ENCODE measurements at places on chromosomes 7 and 10.

DNA sequence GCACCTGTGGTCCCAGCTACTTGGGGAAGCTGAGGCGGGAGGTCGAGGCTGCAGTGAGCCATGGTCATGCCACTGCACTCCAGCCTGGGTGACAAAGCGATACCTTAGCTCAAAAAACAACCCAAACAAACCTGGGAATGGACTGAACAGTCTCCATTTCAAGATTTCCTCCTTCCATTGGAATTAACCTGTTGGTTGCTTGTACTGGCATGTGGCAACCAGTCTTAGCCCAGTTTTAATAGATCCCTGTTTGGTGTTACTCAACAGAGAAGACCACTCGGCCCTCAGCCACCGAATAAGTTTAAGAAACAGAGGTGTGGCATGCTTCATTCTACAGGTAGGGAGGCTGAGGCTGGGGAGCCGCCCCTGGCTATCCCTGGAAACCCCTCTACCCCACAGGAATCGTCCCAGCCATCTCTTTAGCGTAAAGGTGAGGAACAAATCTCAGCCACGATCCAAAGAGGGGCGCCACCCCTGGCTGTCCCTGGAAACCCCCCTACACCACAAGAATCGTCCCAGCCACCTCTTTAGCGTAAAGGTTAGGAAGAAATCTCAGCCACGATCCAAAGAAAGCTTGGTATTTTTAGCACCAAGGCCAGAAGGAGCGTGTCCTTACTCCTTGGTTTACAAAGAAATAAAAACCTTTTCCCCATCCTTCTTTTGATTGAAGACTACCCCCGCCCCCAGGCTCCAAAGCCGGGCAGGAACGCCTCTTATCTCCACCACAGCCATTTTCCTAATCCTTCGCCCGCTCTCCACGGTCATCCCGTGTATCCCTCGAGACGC lies 861 bp upstream of the TSPAN14 start:
- DNase-seq: peak; percentile 78

DNA sequence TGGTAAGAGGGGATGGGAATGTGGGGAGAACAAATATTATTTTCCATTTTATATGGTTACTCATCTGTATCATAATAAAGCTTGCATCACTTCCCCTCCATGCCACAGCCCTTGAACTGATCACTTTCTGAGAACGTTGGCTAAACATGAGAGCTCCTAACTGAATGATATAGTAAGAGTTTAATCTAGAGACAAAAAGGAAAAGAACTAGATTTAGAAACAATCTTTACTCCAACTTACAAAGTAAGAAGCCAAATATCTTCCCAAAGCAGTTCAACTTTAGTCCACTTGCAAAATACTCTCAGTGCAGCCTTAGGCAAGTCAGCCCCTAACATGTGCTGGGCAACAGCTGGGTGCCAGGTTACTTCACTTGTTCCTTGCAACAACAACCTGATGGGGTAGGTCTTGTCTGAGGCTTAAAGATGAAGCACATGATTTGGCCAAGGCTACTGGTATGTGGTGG lies 20.3 kb downstream of the SMURF1 start:
- DNase-seq: peak; percentile 14

GRCh38 chr7:52917982-52918578 lies 117.4 kb upstream of the POM121L12 start:
- no peak for DNase-seq

DNA sequence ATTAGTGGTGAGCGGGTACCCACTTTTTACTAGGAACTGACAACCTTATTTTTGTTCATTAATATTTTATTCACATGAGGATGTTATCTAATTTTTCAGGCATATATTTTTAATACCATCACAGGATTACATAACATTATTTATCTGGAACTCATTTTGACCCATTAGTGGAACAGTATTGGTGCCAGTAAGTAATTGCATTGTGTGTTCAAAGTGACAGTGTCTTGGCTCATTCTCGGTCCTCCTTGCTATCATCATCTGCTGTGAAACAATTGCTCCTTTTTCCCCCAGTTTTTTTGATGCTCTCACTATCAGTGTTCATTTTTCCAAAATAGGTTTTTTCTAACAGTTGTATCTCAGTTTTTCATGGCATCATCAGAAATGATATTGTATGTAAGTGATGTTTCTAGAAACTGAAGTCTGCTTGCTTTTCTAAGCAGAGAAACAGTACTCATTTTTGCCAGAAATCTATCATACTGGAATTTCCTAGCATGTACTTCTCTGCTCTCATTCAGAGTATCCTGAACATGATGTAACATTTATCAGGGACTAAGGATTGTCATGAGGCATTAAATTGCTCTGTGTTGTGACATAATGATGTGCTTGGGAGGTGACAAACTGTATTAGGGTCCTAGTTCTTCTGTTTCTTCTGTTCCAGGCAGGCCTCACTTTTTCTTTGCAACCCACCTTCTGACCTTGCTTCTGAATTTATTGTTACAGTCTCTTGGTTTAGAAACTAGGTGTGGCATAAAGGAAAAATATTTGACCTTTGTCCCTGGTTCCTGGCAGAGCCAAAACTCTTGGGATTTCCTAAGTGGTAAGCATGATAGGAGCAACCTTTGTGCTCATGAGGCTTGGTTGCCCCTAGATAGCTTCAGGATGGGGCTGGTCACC lies 4.2 kb downstream of the NUB1 start:
- no peak for DNase-seq

DNA sequence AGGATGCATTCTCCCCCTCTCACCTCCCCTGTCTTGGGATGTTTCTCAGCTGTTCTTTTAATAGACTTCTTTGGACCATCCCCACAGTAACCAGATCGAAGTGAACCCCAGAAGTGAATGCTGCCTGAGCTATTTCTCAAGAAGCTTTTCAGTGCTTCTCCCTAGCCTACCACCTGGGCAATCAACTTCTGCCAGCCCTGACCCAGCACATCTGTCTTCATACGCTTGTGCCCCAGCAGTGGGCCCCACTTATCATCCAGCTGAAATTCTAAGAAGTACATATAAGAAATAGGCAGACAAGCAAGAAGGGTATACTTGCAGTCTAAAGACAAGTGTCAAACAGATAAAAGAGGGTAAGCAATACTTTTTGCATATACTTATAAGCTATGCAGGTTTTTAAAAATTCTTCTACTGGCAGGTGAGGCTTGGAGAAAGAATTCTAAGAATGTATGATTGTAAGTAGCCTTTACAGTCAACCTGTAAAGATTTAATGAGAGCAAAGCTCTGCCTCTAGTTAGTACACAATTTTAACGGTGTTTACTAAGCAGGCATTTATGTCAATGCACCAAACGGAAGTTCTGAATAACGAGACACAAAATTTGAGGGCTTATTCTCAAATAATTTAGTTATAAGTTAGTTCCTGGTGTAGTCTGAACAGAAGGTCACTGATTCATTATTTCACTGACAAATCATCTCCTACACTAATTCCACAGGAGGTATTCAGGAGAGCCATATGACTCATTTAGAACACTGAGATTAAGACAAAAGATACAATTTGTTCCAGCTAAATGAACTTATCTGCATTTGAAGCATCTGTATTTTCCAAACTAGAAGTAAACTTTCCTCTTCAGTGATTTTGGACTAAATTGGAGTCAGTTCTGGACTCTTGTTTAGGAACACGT lies 83.3 kb downstream of the RNLS start:
- DNase-seq: no peak

DNA sequence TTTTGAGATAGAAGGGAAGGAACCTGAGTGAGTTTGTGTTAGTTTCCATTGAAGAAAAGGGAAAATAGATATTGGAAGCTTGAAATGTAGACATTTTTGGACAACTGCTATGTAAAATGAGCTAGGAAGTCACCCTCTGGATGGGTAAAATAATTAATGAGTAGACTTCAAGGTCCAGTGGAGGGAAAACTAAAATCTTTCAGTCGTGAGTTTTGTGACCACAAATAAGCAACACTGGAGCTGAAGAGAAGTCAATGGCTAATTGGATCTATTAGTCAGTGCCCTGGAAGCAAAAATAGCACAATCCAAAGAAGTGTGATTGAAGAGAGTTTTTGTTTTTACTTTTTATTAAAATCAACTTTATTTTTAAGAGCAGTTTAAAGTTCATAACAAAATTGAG lies 123.4 kb downstream of the MYO3A start:
- DNase-seq: no peak

DNA sequence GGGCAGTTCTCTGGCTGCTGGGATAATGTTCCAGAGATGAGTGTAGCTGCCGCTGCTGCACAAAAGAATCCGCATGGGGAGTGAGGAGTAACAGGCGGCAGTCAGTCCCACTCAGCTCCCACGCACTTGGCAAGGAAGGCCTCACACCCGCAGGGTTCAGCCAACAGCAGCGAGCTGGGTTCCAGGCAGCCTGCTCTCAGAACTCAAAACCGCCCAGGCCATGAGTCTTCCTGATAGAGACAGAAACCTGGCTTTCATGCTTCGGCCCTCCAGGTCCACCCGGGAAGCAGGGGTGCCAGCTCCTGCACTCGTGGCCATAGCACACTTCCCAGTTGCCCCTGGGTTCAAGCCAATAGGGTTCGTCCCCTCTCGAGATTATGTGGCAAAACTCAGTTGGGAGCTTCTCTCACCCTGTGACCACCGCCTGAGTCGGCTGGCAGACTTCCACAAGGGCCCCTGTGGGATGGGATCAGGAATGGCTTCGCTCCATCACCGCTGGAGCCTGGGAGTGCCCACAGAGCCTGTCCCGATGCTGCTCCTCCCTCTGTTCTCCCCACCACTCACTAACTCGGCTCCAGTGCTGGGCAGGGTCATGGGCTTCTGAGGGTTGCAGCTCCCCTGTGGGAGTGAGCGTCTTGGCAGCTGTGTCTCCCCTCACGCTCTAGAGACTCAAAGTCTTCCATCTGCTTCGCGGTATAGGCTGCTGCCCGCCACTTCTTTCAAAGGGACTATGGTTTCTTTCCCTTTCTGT lies 20.6 kb downstream of the CLRN3 start:
- DNase-seq: no peak

GRCh38 chr10:3668276-3668965 lies 116.6 kb downstream of the KLF6 start:
- DNase-seq: peak; percentile 93

- no peak for DNase-seq
Observed at GRCh38 chr7:134831862-134832261, 52.4 kb downstream of the CALD1 start.

- DNase-seq: no peak
Observed at GRCh38 chr10:48567346-48567745, 37.5 kb downstream of the ARHGAP22 start.

Data from ELF-1 (cell line).